ENCODE measurements at places on chromosomes 12 and 14.

DNA sequence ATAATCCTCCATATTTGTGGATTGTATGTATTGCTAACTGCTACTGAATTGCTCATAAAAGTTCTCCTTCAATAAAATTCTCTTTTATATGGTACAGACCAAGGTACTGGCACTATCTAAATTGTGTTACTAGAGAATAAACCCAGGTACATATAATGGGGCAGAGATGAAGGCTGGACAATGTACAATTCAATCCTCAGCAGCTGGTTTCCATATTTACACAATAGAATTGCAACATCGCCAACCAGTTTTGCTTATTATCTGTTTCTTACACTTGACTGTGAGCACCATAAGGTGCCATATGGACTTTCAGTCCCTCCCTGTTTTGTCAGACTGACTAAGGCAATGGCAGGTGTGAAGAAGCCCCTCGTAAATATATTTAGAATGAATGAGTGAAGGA lies 18.1 kb downstream of the KITLG start:
- no peak for DNase-seq

- DNase-seq: no peak
These were observed 899.5 kb downstream of the RPS29 start for GRCh38 chr14:48686650-48687049.

DNA sequence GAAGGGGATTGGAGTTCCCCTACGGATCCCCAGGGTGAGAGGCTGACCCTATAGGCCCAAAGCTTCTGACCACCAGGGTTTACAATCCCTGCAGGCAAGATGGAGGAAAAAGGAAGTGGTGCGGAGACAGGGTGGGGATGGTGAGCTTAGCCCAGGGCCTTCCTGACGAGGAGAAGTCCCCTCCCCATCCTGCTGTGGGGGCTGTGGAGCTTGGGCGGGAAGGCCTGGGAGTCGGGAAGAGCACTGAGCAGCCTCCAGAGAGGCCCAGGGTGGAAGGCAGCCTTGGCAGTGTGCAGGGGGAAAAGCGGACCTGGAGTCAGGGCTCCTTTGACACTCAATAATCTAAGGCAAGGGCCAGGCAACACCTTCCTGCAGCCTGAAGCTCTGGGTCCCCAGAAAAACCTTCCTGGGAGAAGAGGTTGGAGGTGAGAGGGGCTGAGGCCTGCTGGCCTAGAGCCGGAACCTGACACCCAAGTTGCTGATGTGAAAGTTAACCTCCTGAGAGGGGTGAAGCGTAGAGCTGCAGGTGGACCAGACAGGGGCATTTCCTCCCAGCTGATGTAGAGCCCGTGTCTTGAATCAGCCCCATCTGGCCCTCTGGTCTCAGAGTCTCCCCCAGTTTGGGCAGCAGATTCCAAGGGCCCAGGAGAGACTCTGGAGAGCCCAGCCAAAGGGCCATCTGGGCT lies 6.0 kb downstream of the HDAC7 start:
- peak; percentile 90 for DNase-seq

DNA sequence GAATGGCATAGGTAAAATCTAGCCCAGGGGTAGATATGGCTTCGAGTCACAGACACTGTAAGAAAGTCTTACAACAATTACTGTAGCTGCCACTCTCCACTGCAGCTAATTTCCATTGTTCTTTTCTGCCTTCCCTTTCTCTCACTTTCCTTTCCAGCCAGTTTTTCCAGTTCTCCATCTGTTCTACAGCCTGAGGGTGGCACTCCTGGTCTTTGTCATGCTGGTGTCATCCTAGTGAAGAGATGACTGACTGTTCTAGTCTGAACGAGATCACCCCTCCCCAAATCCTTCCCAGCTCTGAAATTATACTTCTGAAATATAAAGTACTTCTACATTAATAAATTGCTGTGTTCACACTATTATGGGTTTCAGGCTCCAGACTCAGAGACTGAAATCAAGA lies 74.2 kb upstream of the CSRP2 start:
- peak; percentile 92 for DNase-seq

- DNase-seq: no peak
These were observed at the start of gene KRT6B for GRCh38 chr12:52452101-52452500. Gene KRT6B, minus strand, starts transcription at chr12:52452146. Its CDS starts 68 bp downstream, at chr12:52452078.

DNA sequence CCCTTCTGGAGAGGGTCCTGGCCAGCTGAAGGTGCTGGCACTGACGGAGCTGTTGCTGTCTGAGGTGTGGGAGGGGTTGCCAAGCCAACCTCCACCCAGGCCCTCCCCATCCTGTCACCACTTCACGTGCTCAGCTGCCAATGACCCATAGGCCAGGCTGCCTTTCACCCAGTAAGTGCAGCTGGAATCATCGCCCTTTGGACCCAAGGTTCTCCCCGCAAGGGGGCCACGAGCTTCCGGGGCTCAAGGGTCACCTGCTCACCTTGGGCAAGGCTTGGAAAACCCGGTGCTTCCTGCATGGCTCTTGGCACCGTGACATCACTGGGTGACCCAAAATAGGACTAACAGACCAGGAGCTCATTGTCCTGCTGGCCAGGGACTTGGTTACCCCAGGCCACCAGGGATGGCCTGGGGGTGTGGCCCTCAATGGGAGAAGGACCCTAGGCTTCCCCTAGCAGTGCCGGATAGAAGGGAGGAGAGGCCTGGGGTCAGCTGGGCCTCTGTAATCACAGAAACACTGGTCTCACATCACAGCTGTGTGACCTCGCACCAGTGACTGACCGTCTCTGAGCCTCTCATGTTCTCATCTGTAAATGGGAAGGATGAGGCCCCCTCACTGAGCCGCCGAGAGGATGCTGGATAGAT lies 51.3 kb downstream of the CCDC85C start:
- no peak for DNase-seq

GRCh38 chr12:11905534-11905933 lies 165.2 kb upstream of the BCL2L14 start:
- no peak for DNase-seq

DNA sequence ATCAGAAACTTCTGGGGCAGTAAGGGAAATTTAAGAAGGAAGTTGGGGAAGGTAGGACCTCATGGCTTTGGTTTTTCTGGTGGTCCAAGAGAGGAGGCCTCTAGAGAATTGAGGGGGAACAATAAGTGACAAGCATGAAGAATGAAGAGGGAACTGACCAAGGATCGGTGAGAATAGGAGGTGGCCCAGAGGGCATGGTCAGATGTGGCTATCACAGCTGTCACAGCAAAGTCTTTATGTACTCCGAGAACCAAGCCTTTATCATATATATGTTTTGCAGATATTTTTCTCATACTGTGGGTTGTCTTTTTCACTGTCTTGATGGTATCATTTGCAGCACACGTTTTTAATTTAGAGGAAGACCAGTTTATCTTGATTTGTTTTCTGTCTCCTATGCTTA lies 64.3 kb downstream of the PPP2R5C start:
- DNase-seq: no peak

- no peak for DNase-seq
These were observed 205.4 kb downstream of the DAD1 start for GRCh38 chr14:22383515-22384166.

DNA sequence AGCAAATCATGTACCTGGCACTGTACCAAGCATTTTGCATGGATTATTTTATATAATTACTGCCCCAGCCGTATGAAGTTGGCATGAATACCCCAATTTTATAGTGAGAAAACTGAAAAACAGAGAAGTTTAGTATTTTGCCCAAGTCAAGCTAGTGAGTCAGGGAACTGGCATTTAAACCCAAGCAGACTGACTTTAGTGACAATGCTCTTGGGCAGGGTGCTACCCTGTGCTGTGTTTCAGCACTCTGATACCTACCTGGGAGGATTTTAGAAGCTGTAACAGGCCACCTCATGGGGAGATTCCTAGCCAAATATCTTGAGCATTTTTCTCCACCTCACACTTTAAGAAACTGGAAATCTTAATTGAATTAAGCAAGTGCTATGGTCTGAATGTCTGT lies 98.1 kb upstream of the MAX start:
- no peak for DNase-seq

DNA sequence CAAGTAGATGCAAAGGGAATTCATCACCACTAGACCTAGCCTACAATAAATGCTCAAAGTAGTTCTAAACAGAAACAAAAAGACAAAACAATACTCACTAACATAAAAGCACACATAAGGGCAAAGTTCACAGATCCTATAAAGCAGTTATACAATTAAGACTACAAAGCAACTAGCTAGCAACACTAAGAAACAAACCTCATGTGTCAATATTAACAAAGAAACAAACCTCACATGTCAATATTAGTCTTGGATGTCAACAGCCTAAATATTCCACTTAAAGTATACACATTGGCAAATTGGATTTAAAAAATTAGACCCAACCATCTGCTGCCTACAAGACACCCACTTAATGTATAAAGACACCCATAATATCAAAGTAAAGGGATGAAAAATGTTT lies 152.7 kb downstream of the KCNK10 start:
- no peak for DNase-seq

DNA sequence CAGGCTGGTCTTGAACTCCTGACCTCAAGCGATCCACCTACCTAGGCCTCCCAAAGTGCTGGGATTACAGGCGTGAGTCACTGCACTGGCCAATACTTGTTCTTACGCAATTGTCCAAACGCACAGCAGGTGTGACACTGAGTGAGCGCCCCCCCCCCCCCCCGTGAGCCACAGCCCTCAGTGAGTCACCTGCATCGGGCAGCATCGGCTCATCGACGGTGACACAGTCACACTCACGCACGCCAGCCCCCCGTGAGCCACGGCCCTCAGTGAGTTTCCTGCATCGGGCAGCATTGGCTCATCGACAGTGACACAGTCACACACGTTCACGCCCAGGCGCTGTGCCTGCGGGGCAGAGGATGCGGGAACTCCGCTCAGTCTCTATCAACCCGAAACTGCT lies 42.5 kb downstream of the GALNT9 start:
- DNase-seq: no peak

GRCh38 chr12:126337556-126338441 lies 1272.6 kb downstream of the AACS start:
- DNase-seq: no peak

- peak; percentile 98 for DNase-seq
These were observed at the start of gene CFAP73 for GRCh38 chr12:113149361-113150150. Gene CFAP73, plus strand, starts transcription at chr12:113149724. Its CDS starts 134 bp downstream, at chr12:113149858.

- DNase-seq: no peak
These were observed 56.5 kb upstream of the GZMB start for GRCh38 chr14:24690492-24690891.

- DNase-seq: no peak
These were observed 59.7 kb downstream of the SLC24A4 start for GRCh38 chr14:92382677-92383076.

DNA sequence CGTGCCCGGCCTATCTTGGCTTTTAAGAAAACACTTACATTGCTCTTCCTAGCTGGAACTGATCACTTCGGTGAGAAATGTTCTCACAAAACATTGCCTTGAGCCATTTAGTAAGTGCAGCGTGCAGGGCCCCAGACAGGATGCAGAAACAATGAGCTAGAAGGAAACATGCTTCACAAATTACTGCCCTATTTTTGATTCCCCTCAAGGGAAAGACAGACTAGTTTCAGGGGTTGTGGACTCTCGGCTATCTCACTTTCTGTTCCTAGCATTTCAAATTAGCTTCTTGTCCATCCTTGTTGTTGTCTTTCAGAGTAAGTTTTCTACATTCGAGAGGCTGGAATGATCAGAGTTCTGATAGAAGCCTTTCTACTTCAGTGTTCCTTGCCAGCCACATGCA lies 21.6 kb downstream of the TGFB3 start:
- peak; percentile 47 for DNase-seq

DNA sequence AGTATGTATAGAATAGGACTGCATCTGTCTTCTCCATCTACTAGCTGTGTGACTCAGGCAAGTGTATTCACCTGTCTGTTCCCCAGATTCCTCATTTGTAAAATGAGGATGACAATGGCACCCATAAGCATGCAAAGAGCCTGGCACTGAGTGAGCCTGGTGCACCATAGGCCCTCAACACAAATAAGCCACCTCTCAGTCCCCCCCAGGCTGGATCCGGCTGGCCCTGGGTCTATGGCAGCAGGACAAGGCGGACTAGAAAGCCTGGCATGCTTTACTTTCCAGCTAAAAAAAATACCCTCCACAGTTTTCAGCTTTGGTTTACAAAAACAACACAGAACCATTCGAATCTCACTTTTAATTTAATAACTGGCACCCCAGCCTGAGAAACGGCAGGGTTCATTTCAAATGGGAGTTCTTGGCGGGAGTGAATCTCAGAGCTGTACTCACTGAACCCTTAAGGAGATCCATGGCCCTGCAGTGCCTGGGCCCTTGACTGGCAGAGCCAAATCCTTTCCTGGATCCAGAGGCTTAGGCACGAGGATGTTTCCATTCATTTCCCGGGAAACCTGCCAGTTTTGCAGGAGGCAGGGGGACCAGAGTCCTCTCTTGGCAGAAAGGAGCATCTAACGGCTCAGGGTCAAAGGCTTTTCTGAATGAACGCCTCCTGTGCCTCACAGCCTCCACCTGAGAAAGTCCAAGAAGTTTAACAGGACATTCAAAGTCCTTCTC lies 17.7 kb downstream of the SYNE3 start:
- DNase-seq: no peak

DNA sequence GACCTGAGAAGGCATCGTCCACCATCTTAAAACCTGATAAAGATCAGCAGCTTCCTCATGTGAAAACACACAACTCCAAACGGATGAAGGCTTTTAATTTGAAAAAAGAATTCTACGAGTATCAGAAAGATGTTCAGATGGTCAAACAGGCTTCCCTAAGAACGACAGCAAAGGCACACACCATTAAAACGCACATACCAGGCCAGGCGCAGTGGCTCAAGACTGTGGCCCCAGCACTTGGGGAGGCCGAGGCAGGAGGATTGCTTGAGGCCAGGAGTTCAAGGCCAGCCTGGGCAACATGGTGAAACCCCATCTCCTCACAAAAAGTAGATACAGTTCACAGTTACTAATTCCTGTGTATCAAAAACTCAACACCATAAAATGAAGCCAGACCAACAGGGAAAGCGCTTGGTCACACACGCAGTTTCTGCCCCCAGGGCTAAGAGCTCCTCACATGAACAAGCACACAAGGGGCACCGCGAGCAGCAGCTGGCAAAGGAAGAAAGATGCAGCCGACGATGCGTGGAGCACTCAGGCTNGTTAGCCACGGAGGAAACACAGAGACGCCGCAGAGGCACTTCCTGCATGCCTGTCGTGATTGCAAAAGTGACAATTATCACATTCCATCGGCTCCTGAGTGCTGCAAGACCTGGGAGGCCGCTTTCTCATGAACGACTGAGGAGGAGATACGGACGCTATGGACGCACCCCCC lies 78.0 kb downstream of the NOC4L start:
- DNase-seq: peak; percentile 98

- DNase-seq: peak; percentile 96
These were observed 191.5 kb downstream of the SLC5A8 start for GRCh38 chr12:101018540-101018939.

DNA sequence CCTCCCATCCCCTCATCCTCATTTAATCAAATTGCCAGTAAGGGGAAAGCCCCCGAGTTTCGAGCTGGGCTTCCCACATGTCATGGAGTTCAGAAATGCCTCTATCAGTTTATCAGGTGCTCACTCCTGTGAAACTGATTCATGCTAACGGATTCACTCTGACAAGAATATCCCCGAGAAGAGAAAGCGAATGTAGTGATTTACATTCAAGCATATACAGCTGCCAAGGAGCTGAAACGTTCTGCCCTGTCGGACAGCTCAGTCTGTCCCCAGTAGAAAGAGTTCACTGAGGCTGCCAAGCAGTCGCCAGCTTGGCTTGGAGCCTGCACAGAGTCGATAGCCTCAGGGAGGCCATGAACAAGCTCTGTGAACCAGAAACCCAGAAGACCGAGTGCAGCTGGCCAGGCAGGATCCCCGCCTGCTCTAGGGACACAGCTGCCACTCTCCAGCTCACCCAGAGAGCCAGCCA lies 88.4 kb downstream of the TMCC3 start:
- DNase-seq: peak; percentile 77

GRCh38 chr14:94345344-94346064 lies 22.4 kb upstream of the SERPINA6 start:
- peak; percentile 70 for DNase-seq

GRCh38 chr14:92794547-92794941 lies 439 bp downstream of the GOLGA5 start:
- peak; percentile 70 for DNase-seq
